ENCODE measurements at places on chromosomes 6 and 20. TPM values are rescaled to one million over a fixed set of nuclear protein-coding genes. Genes with fewer than 3 reads are reported as not detected.

DNA sequence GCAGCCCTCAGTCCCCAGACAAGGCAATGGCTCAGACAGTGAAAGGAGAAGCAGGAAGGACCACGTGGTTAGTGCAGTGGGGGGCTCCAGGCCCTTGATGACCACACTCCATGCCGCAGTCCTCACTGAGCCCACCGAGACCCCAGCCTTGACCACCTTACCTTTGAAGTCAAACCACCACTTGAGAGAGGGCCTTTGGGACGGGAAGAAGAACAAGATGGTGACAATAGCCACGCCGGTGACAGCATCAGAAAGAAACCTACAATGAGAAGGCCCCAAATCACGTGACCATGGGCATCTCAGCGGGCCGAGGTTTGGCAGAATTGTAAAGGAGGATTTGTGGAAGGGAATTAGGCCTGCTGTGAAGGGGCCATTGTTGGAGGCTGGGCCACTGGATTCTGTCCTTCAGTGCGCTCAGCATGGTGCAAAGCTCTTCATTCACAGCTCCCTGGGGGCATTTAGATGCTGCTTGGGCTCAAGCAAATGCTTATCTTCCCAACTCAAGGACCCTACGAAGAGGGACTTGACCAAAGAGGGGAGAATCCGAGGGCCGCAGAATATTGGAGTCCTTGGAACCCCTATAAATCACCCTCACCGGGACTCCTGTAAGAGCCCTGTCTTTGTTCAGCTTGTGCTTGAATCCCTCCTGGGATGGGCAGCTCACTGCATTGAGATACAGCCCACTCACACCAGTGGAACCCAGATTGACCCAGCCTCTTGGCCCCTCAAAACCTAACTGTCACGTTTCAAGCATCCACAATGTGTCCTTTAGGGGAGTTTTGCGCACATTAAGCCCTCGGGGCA lies 33.2 kb upstream of the OCSTAMP start:
- no peak for DNase-seq

GRCh38 chr6:11396860-11397259 lies 140.7 kb upstream of the TMEM170B start:
- no peak for DNase-seq

The CALHM4 gene
- not detected for total RNA-seq

- DNase-seq: no peak
Measured at GRCh38 chr20:53128004-53128403, 155.8 kb downstream of the TSHZ2 start.

DNA sequence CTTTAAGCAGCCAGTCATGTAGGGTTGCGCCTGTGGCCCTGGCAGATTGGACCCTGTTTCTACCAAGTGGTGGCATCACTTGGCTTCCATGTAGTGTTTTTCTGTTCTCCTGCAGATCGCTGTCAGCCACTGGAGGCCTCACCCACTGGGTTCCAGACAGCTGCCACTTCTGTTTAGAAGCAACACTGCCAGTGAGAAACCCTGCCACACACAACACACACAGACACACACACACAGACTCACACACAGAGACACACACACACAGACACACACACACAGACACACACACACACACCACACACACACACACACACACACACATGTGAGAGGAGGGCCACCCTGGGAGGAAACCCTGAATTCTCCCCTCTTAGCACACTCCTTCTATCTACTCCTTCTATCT lies 51.8 kb downstream of the UTRN start:
- DNase-seq: no peak

The PRSS16 gene
- 31.0 TPM for total RNA-seq

The PKHD1 gene
- total RNA-seq: 0.44 TPM

DNA sequence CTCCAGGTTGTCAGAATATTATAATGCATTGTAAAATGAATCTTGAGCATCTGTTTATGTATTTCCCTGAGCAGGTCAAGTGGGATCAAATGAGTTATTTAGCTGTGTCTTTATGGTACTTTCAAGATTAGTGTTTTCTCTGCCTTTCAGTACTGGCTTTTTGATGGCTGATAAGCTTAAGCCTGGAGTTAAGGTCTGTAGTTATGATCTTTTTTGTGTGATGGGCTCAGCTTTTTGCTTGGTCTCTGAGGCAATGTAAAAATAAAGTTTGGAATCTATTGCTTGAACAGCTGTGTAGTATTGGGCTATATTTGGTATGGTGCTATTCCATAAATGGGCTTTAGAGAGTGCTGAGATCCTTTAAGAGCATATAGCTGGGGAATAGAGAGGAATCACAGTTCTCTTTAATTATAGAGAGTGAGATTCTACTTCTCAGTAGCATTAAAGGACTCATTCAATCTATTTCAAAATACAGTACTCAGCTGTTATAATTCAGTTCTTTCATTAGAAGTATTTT lies 40.7 kb downstream of the ZNF451 start:
- no peak for DNase-seq

- DNase-seq: no peak
Measured at GRCh38 chr6:105546754-105547153, 143.9 kb upstream of the PREP start.

- DNase-seq: no peak
Measured at GRCh38 chr20:1474817-1475603, 8.4 kb upstream of the NSFL1C start.

DNA sequence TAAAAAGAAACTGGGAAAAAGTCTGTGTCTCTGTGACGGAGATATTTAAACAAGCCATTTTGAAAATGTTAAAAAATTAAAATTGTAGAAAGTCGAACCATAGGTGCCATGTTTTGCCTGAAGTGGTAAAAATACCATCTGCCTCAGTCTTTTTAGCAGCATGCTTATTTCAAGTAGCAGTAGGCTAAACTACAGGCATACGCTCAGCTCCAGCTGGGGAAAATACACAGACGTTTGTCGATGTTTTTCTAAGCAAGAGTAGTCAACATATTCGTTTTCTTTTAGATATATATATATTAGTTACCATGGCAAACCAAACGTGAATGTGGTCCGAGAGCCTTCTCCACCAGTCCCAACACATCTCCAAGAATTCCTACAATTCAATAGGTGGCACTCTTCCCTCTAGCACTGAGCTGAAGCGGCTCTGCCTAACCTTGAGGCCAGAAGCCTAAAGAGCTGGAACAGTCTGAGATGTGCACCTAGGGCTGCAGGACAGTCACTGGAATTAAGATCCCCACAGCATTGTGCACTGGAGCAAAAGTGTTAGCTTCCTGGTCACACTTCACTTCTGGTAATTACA lies 70.2 kb upstream of the BEND3 start:
- DNase-seq: no peak

The CDS2 gene
- 42.9 TPM for total RNA-seq

DNA sequence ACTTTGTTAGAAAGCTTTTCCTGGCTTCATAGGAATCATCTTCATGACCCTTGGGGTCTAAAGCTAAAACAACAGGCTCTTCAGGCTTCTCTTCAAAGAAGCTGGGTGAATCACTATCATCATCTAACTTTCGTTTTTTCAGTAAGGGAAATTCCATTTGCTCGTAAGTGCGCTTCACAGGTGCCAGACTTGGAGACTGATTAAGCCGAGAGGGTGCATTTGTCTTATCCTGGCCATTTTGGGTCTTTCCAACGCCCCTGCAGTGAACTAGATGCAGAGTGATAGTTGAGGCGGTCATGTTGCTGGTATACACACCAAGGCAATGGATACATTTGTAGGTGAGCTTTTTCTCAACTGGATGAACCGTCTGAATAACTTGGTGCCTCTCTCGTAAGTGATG lies 38.8 kb downstream of the ADNP start:
- no peak for DNase-seq

The AGPAT4 gene
- total RNA-seq: 10.5 TPM

- no peak for DNase-seq
Measured at GRCh38 chr6:6522709-6523108, 65.8 kb upstream of the LY86 start.

DNA sequence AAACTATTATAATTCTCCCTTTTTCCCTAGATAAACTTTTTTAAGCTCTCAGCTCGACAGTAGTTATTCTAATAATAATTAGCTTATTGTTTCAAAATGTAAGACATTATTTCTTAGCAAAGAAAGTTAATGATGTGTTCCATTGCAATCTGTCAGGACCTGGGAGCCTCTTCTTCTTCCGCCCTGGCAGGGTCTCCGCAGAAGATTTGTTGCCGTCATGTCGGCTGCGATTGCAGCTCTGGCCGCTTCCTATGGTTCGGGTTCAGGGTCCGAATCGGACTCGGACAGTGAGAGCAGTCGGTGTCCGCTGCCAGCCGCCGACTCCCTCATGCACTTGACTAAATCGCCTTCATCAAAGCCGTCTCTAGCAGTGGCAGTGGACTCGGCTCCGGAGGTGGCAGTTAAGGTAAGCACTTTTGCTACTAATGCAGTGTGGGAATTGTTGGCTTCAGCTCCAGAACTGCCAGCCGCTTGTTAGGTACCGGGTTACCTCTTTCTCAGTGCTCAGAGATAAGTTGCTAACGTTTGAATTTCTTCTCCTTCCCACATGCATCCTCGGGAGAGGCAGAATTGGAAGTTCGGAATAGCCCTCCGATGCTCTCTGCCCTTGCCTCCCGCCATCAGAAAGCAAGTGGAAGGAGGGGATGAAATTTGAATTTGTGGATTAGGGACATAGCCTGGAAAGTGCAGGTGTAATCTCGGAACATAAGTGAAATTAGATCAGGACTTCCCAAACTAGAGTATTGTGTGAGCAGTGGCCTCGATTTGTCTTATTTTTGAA lies at the start of gene CDC40:
CDC40 (plus strand) TSS at position 200 of the 781 bp plus-strand sequence; CDS start at position 218, 18 bp downstream.
- DNase-seq: peak; percentile 51

The CBLN4 gene
- 1.0 TPM for total RNA-seq

Measured in breast epithelium (tissue), 4 donors.